M059J (cell line): ENCODE measurements at places on chromosomes 5 and 9.

DNA sequence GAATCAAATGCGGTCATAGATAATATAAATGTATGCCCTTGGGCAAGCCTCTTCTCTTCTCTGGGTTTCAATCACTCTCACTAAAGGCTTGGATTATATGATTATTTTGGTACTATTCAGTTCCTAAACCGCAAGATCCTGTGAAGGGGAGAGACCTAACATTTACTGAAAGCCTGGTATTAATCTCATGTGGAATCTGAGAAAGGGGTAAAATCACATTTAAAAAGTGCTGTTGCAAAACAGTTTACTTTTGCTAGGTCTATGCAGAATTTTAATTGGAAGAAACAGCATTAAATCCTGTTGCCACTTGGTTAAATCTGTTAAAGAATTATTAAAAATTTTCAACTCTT is 50.7 kb downstream of the SLC44A1 start:
- no peak for DNase-seq

DNA sequence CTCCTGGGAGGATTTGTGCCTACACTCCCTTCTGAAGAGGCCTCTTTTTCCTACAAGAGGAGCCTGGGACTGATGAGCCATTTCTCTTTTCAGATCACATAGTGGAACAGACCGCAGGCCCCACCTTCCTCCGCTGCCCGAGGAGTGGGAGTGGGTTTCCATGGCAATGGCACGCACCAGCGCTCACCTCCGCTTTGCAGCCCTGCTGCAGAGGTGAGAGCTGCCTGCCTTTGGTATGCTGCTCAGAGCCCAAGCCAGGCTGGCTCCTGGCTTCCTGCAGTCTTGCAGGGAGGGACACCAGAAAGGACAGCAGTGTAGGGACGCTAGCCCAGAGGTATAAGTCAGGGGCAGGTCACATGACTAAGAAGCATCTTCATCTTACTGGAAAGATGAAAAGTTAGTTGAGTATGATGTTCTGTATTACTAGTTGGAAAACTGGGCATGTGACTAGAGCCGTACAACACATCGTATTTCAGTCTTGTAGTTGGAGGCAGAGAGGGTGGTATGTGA is 12.4 kb downstream of the PTTG1 start:
- peak; percentile 22 for DNase-seq

DNA sequence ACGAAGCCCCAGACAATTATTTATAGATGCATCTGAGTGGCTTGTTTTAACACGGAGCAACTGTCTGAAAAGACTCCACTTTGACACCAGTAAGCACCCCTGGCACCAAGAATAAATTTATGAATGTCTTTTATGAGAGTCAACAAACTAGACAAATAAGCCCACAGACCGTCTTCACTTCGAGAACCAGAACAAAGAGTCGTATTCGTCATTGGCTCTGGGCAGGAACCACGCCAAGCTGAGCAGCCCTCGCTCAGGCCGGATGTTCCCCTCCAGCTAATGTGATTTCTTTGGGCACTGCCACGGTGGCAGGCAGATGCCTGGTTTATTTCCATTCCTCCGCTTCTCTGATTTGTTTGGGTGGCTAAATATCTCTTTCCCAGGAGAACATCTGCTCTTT is 91.9 kb upstream of the STC2 start:
- peak; percentile 76 for DNase-seq

- no peak for DNase-seq
Observed at GRCh38 chr9:99971410-99971809, 65.0 kb downstream of the STX17 start.
